NCI-H1930 (cell line): ENCODE measurements at places on chromosomes 12 and 14.

DNA sequence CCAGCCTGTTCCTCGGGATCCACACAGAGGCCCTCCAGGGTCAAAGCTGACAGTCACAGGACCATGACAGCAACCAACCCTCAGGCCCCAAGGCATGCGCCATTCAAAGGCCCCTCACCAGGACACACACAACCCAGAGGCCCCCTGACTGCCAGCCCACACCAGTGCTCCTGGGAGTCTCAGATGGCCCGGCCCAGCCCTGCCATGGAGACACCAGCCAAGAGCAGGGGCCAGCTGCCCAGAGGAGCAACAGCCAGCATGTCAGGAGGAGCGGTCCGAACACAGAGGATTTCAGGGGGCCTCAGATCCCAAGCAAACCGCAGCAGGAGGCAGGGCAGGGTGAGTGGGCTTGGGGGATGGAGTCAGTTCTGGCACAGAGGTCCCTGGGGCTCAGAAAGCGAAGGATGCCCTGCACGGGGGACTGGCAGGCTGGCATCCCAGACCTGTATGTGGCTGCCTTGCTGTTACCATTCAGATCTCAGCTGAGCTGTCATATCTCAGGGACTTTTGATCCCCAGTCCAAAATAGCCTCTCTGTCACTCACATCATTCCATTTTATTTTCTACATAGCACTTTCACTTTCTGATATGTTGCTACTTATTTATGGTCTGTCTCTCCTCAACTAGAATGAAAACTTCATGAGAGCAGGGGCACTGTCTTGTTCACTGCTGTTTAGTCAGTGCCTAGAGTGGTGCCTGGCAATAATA, 4.8 kb downstream of the TMEM229B start:
- DNase-seq, result no peak

- no peak for DNase-seq
Observed at GRCh38 chr14:103879570-103880347, 32.4 kb upstream of the PPP1R13B start.

- no peak for DNase-seq
Observed at GRCh38 chr12:82740129-82741000, 53.7 kb downstream of the TMTC2 start.

DNA sequence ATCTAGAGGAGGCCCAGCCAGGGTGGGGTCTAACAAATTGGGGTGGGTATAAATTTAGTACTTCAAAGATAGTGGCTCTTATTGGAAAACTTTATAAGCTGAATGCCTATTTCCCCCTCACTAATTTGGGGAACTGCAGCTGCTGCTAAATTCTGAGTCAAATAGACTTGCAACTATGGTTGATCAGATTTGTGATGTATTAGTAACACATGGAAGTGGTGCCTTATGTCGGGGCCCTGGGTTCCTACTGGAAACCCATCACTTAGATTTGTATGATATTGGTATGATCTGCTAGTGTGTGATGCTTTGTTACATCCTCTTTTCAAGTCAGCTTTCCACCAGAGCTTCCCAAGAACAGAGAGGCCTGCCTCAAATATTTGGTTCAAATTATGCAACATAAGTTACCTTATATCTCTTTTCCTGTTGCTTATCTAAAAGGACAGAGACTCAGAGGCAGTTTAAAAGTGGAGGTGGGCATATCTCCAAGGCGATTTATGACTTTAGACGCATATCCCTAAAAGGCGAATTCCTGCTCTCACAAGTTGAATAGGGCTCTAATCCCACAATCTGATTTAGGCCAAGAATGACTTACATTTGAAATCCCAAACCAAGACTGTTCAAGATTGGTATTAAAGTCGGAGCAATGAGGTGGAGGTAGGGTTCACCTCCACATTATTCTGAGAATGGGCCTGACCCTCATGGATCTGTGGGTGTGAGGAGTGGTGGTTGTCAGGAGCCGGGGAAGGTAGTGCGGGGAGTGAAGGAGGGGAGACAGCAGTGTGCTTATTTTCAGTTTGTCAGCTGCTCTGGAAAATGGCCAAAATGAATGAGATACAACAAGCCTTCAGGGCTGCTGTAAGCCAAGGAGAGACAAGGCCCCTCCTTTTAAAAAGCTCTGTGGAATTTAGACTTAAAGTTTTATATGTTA, 425.8 kb downstream of the RAD51B start:
- DNase-seq, result no peak

DNA sequence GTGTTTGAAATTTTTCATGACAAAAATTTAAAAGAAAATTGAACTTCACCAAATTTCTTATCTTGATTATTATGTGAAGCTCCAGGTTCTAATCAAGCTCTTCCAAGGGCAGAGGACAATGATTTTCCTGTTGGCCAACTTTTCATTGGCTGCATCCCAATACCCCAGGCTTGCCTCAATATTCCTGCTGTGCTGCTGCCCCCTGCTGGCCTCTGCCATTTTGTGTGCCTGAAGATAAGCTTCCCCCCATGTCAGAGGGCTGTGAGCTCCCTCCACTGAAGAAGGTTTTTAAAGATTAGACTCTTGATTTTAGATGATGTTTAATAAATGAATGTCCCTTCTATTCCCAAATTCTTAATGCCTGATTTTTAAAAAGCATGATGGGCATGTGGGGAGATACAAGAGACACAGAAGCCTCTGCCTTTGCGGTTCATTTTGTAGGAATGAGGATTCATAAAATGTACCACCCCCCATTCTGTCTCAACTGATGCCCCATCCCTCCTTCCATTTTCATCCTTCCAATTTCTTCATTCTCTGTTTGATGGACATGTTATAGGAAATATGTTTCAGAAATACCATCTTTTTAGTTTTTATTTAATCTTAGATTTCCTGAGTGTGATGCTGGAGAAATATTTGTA, 76.7 kb upstream of the RGS6 start:
- DNase-seq, result peak; percentile 37

DNA sequence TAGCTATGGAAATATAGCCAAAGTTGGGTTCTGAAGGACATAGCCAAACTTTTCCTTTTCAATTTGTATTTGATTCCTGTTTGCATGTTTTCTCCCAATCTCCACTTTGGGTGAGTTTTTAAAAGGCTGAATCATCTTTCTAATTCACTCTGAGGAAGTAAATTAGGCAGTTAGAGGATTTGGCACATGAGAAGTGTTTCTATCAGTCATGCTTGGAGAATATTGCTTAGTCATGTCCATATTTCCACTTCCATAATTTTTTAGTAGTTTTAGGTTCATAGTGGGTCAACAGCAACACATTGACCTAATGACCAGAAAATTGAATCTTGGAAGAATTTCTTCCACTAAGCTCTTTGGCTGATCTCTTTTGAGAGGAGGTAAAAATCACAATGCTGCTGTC, 21.8 kb downstream of the IRAK3 start:
- no peak for DNase-seq

DNA sequence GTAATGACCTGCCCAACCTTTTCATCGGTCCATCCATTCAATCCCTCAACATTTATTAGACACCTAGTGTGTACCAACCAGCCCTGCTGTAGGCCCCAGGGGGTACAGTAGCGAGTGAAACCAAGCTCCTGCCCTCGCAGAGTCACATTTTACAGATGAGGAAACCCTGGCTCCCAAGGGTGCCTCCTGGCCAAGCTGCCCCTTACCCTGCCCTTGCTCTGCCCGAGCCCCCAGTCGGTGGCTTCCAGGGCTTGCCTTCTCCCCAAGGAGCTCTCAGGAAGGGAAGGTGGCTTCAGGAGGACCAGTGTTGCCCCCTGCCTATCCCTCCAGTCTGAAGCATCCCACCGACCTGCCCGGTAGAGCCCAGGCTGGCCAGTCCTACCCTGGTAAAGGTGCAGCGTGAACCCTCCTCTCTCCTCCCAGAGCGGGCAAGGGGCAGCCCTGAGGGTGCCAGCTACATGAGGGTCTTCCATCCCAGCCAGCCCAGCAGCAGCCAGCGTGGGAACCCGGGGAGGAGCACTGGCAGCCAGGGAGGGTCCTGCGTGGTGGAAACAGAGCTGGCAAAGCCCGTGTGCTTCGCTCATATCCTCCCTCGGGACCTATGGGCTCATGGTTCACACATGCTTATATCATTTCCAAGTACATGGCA, 670 bp upstream of the BEGAIN start:
- no peak for DNase-seq

DNA sequence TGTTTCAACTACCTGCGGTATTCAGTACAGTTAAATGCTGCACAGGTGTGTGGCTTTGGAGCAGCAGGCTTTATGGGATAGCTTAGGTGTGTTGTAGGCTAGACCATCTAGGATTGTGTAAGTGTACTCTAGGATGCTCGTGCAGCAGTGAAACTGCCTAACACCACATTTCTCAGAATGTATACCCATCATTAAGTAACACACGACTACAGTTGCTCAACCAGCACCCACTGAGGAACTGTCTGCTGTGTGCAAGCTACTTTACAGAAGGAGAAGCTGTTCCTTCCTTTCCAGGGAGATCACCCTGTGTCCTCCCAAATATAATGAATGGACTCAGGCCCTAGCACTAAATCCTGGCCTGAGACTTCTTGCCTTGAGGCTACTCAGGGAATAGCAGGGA, 94.8 kb downstream of the SLC24A4 start:
- no peak for DNase-seq

GRCh38 chr14:95069547-95069946, 87.8 kb downstream of the DICER1 start:
- DNase-seq, result no peak

DNA sequence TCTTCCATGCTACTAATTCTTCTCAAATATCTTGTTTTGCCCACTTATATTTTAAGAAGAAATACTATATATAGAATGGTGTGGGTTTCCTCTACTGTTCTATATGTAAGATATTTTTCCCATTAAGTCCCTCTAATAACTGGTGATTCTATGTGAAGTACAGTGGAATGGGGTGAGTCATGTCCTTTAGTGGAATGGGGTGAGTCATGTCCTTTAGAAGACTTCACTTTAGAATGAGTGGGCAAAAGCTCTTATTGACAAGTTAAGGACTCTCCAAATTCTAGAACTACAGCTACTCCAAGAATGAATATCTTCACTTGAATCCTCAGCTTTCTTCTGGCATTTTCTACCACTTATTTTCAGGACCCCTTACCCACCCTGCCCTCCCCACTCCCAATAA, 349.9 kb downstream of the ETNK1 start:
- no peak for DNase-seq

- DNase-seq, result no peak
Observed at GRCh38 chr12:133222211-133222610, 13.5 kb downstream of the ANHX start.

DNA sequence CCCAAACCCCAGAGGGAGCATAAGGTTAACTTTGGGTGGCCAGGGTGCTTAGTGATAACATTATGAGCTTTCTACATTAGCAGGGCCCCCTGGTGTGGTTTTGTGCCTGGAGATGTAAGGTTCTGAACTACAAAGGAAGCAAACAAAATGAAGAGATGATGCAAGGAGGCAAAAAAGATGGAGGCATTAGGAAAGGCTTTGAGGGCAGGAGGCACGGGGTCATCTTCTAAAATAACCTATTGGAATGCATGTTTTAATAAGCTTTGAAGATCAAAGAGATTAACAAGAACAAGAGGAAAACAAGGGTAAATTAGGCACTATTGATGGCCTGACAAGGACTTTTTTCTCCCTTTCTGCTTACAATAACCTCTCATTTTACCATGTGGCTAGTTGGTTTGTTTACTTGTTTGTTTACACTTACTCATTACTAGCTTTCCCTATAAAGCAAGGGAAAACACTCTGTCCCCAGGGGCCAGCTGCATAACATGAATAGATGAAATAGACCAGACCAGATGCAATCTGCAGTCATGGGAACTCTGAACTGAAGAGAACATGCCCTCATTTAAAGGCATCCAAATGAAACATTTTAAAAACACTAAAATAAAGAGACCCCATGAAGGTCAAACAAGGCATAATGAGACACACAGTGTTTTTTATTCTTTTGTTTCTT, 390.3 kb downstream of the DIO2 start:
- DNase-seq, result peak; percentile 51

GRCh38 chr14:75238756-75239455, 39.7 kb upstream of the FOS start:
- DNase-seq, result no peak

DNA sequence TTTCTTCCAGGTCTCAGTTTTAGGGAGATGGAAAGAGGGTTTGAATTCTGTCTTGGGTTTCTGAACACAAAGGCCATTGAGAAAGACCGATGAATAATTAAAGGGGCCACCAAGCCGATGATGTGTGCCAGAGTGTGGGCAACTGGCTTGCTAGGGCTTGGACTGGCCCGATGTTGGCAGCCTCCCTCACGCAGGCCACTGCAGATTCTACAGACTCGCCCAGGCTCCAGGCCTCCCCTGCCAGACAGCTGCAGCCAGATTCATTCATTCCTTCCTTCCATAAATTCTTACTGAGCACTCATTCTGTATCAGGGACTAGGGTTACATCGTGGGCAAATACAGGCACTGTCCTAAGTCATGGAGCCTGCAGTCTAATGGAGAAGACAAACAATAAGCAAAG, 34.9 kb downstream of the ACTN1 start:
- no peak for DNase-seq

DNA sequence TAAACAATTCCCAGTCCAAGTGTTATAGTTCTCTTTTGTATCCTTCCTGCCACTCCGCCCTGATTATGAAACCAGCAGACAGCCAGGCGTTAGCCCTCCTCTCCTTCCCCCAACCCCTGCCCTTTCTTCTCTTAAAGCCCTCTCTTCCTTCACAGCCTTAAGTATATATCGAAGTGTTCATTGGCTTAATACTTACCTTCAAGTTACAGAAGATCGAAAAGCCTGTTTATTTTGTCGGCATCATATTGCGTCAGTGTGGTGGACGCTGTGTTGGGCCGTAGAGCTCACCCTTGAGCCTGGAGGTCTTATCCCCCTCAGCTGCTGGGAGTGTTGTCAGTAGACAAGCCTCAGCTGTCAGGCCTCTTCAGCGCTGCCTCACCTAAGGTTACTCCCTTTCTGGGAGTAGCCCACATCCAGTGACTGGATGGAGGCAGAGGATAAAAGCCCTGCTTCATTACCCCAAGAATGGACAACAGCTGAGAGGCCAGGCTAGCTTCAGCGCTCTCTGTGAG, 36.2 kb downstream of the CMAS start:
- no peak for DNase-seq

GRCh38 chr12:56616925-56617324, 13.2 kb downstream of the BAZ2A start:
- DNase-seq, result no peak

DNA sequence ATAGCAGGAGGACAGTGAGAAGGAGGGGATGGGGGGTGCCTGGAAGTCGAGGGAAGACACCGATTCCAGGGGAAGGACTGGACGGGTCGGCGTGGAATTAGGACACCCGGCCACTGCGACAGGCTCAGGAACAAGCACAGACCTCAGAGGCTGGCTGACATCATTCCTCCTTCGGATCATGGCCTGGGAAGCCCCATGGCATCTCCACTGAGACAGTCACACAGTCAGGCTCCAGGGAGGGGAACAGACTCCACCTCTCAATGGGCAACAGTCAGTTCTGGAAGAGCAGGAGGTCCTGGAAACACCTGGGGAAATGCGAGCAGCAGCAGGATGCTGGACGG, 67.9 kb upstream of the FBRSL1 start:
- DNase-seq, result no peak
